ENCODE measurements at places on chromosomes 7 and 10.

DNA sequence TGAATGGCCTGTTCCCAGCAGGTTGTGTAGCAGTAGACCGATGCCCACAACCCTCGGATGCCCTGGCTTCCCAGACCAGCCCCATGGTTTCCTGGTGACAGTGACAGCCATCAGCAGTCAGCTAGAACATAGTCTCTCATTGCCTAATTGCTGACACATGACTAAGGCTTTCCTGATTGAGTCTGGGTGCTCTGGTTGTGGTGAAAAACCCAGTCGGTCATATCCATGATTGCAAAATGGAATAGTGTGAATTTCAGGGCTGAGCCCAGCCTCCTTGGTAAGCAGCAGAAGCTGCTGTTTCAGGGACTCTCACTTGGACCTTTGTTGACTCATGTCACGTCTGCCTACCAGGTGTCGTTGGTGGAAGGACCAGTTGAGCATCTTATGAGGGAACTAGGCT lies 36.6 kb downstream of the POR start:
- DNase-seq, result no peak

DNA sequence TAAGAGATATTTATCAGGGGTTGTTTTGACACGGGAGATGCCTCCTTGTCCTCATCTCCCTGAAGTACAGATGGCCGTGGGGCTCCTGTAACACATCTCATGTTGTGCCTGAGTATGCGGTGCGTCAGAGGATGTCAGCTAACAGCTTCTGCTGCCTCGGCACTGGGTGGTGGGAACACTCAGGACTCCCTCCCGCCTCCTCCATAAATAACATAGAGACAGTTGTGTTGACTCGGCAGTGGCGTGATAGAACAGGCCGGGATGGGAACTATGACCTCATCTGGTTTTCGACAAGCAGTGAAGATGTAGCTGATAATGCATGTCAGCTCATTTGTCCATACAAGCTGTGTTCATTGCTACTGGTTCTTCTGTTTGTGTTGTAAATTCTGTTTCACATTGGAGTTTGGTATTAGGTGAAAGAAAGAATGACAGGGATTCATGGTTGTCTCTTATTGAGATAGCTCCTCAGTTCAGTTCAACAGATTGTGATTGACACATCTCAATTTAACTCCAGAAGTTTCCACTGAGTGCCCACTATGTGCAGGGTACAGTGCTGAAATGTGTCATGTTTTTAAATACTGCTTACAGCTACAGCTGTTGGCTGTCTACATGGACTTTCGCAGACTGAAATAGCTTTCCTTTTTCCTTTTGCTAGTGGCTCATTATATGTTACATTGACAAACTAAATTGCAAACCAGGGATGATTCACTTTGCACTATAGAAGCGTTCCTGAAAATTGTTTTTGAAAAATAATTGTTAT lies 87.4 kb downstream of the CHN2 start:
- DNase-seq, result no peak

- no peak for DNase-seq
Measured at GRCh38 chr7:157501581-157501980, 164.8 kb downstream of the DNAJB6 start.

DNA sequence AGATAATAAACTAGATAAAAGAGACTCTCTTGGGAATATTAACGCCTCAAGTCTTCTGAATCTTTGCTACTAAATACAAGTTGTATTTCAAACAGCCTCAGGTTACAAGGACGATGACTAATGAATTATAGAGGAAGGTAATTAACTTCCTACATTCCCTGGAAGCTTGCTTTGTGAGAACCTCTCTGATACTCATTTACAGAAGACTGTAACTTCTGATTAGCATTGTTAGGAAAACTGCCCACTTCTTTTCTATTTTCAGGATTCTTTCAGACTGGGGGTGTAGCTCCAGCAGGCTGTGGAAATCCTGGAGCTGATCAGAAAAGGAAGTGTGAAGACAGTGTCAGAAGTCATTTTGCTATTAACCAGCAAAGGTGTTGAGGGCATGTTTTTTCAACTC lies 316.7 kb upstream of the NPSR1 start:
- DNase-seq, result no peak

DNA sequence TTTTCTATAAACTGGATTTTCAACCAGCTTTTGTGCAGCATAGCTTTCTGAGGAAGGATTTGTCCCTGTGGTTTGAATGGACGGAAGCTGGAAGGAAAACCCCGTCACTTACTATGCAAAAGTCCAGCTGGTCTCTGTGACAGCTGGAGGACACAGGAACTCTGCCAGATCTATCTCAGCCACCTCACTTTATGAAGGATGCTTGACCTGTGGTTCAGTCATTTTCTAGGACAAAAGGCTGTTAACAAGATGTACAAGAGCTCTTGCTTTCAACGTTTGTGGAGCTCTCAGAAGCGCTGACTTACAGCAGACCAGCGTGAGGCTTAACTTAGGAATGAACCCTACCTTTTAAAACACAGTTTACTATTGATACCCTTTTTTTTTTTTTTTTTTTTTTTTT lies 90.8 kb downstream of the CREM start:
- no peak for DNase-seq

- DNase-seq, result peak; percentile 12
Measured at GRCh38 chr7:131218727-131219128, 108.9 kb upstream of the MKLN1 start.

DNA sequence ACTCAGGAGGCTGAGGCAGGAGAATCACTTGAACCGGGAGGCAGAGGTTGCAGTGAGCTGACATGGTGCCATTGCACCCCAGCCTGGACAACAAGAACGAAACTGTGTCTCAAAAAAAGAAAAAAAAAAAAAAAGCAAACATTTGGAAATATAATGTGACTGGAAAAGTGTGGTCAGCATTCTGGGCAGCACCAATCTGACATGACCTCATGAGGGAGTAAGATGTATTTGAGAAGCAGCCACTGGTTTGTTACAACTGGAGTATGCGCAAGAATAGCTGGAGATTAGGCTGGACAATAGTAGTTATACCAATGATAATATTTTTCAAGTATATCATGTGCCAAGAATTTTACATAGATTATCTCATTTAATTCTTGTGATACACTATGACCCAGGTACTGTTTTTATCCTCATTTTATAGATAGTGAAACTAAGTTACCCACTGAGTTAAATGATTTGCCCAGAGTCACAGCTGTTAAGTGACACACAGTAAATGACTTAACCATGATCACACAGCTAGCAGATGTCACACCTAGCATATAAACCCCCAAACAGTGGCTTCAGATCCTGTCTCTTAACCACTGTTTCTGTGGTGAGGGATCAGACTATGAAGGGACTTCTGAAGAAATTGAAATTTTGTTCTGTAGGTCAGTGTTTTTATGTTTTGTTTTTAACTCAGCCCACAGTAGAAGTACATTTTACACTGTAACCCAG lies 11.1 kb downstream of the MCU start:
- no peak for DNase-seq

DNA sequence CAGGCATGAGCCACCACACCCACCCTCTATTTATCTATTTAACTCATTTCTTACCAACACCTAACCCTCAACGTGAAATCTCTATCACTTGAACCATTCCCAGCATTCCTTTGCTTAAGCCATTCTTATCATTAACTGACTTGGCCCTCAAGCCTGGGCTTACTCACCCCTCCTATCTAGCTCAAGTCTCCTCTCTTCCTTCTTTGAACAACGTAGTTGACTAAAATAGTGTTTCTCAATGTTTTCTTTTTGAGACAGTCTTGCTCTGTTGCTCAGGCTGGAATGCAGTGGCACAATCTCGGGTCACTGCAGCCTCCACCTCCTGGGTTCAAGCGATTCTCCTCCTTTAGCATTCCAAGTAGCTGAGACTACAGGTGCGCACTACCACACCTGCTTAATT lies 7.0 kb downstream of the ANXA7 start:
- no peak for DNase-seq

GRCh38 chr10:89301721-89302445 lies at the start of gene IFIT2:
IFIT2 (plus strand) TSS chr10:89302046; CDS start chr10:89302124, 78 bp downstream.
- DNase-seq, result no peak

- no peak for DNase-seq
Measured at GRCh38 chr10:46557319-46558121, 1.1 kb upstream of the GPRIN2 start.

DNA sequence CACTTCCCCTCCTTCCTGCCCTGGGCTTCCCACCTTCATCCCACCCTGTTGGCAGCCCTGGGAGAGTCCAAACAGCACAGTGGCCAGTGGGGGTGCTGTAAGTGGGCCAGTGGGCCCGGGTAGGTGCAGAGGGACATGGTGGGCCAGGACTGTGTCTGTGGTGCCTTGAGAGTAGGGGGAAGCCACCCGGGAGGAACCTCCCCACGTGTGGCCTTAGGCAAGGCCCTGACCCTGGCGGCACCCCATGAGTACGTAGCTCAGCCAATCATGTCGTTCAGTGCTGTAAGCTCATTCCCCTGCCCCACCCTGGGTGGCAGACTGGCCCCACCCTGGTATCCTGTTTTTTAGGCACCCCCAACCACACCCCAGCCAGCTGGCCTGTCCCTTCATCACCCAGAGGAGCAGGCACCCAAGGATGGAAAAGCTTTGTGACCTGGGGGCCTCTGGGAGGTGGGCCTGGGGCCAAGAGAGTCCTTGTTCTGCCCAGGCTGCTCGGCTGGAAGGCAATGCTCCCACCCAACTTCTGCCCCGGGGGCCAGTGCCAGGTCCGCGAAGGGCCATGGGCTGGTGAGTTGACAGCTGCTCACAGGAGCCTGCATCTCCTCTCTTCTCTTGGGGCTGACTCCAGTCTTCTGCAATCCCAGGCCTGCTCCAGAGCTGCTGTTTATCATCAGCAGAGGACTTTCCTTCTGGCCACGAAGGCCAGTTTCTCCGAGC lies 41.6 kb downstream of the TSPAN15 start:
- DNase-seq, result no peak
